Activated naive CD4-positive, alpha-beta T cell (primary cell): ENCODE measurements at places on chromosomes 7 and 10.

DNA sequence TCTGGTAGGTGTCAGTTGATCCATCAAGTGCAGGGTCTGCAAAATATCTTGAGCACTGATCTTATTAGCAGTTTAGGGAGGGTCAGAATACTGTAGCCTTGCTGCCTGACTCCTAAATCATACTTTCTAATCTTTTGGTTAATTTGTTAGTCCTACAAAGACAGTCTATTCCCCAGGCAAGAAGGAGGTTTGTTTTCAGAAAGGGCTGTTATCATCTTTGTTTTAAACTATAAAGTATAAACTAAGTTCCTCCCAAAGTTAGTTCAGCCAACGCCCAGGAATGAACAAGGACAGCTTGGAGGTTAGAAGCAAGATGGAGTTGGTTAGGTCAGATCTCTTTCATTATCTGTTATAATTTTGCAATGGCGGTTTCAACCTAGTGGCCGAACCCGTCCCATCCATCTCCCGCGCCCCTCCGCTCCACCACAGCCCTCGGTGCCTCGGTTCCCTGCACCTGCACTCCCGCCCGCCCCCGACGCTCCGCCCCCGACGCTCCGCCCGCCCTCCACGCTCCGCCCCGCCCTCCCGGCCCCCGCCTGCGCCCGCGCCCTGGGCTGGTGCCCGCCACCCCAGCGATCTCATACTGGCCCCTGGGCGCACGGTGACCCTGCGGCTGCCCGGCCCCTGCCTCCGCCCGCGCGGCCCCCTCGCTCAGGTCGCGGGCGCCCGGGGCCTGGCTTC, at the start of gene ADCK2:
TSS of gene ADCK2 (plus strand) at position 564 of the 681 bp plus-strand sequence. CDS start 386 bp downstream, outside the sequence.
- peak; percentile 44 for DNase-seq

DNA sequence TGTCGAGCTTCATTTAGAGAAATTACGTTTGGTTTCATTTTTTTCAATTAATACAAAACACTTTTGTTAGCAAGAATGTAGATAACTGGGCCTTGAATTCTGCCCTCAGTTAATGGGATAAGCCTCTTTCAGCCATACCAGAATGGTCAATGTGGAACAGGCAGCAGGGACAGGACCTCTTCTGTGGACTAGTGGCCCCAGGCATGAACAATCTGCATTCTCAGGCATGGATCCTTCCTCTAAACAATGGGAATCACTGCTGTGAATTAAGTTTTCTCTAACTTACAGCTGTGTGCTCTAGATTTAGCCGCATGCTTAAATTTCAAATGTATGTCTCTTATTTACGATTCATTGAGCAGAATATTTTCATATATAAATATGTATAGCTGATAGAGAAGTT, 237.7 kb upstream of the PRKCQ start:
- DNase-seq = no peak

- no peak for DNase-seq
Observed at GRCh38 chr7:24956021-24956420, 24.0 kb downstream of the OSBPL3 start.

DNA sequence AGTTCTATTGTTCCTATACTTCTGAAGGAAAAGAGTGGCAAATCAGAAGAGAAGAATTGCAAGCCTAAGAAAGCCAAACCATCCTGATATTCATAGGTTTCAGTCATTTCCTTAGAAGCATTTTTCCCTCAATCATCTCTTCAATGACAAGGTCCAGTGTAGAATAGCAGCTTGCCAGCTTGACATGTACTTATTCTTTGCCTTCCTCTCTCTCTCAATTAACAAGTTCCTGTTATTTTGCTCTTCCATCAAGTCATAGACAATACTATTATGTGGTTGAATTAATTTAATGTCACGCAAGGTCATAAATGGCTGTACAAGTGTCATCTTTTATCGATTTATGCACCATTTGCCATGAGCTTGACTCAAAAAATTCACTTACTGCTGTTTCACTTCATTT, 216.3 kb upstream of the MBL2 start:
- no peak for DNase-seq

DNA sequence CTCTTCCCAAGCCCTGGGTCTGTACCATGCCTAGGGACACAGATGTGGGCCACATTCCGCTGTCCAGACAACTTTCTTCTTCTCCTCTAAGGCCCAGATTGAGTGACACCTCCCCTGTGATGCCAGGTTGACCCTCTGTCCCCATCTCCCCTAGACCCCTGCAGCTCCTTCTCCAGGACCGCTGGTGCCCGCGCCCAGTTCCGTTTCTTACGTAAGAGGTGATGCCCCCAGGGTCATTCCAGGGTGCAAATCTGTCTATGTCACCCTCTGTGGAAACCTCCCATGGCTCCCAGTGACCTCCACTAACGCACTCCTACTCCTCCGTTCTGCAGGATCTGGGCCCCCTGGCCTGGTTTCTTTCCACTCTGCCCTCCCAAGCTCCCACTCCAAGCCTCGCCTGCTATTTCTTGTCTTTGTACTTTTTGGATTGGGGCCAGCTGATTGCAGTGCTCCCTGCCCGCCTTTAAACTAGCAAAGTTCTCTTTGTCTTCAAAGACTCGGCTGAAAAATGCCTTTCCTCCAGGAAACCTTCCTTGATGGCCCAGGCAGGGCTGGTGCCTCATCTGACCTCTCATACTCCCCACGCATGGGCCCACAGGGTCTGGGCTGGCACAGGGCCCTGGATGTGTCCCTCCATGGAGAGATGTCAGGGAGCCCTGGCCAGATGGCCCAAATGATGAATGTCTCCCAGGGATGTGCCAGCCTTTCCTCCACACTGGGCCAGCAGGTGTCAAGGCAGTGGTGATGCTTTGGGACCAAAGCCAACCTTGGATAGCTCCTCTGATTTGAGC, 21.3 kb upstream of the ELN start:
- DNase-seq = no peak
